ENCODE measurements at places on chromosomes 4 and X. TPM values are rescaled to one million over a fixed set of nuclear protein-coding genes. Genes with fewer than 3 reads are reported as not detected.

DNA sequence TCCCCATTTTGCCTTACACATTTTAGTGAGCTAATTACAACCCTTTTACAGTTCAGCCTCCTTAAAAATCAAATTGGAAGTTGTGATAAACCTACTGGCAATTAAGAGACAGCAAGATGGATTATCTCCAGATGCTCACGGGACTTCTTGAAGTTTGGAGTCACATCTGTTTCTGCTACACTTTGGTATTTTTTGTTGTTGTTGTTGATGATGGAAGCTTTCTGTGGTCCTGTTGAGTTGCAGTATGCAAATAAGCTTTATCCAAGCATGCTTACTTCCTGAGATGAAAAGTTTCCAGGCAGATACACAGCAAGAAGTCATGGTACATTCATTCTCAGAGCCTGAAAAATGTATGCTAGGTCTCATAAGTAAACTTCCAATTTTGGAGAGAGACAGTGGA, 670.0 kb upstream of the AMOT start:
- DNase-seq: no peak

- no peak for DNase-seq
Observed at GRCh38 chrX:20225488-20225833, 41.2 kb downstream of the RPS6KA3 start.

USP26 gene
- total RNA-seq: not detected

- DNase-seq: no peak
Observed at GRCh38 chrX:7147413-7147977, at the start of gene STS. Gene STS (plus strand): TSS chrX:7147712. CDS start chrX:7253200, 105,488 bp downstream.

- peak; percentile 55 for DNase-seq
Observed at GRCh38 chr4:53654300-53654758, 63.0 kb upstream of the LNX1 start.

GRCh38 chrX:38110231-38110630, 103.9 kb downstream of the SYTL5 start:
- no peak for DNase-seq

- no peak for DNase-seq
Observed at GRCh38 chrX:73525928-73526690, 36.9 kb upstream of the CHIC1 start.

DNA sequence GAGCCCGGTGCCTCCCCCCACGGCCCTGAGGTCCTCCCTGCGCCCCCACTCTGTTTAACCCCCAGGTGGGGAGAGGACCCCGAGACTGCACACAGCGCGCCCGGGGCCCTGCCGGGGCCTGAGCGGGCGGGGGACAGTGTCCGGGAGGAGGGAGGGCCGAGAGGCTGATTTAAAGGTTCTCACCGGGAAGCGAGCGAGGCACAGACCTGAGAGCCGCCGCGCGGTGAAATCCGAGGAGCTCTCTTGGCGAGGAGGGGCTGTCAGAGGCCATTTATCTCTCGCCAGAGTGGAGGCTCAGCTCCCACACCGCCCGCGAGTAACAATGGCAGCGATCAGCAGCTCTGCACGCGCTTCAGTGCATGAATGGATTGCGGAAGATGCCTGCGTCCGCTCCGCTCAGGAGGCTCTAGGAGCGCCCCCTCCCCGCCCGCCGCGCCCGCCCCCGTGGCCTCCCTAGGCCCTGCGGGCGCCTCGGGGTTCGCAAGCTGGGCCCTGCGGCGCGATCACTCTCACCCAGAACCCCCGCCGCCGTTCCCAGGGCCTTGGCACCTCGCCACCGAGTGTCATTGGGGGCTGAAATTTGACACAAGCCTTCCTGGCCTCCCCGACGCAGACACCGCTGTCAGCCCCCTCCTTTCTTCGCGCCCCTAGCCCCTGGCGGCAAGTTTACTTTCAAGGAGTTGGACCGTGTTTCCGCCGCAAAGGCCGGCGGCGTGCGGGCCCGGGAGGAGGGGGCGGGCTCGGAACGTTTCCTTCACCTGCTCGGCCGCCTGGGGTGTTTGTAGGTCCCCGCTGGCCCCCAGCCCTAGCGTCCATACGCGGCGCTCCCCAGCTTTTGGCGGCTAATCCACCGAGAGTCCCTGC, 48.7 kb upstream of the BCOR start:
- DNase-seq: peak; percentile 24

DNA sequence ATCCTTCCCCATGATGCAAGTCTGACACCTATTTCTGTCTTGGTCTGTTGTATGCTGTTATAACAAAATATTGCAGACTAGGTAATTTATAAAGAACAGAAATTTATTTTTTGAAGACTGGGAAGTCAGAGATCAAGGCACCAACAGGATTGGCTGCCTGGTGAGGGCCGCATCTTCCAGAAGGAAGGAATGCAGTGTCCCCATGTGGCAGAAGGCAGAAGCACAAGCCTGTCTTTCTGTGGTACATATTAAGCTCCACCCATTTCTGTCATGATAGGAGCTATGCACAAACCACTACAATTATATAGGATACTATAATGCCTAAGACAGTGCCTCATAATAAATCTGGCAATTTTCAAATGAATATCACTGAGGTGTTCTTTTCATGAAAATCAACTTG, 502.3 kb upstream of the DIAPH2 start:
- DNase-seq: peak; percentile 69

GRCh38 chrX:2410279-2411020, 90.3 kb downstream of the DHRSX start:
- no peak for DNase-seq

- DNase-seq: no peak
Observed at GRCh38 chrX:63285375-63285774, 65.8 kb downstream of the SPIN4 start.

GRCh38 chr4:8645753-8646124, 53.2 kb downstream of the CPZ start:
- no peak for DNase-seq

KCND1 gene
- 0.51 TPM for total RNA-seq

ARSJ gene
- 16.4 TPM for total RNA-seq

Data from PC-3 (cell line).